ENCODE measurements at places on chromosomes 12 and 14. TPM values are rescaled to one million over a fixed set of nuclear protein-coding genes. Genes with fewer than 3 reads are reported as not detected.

The FGD4 gene
- total RNA-seq = 13.9 TPM

DNA sequence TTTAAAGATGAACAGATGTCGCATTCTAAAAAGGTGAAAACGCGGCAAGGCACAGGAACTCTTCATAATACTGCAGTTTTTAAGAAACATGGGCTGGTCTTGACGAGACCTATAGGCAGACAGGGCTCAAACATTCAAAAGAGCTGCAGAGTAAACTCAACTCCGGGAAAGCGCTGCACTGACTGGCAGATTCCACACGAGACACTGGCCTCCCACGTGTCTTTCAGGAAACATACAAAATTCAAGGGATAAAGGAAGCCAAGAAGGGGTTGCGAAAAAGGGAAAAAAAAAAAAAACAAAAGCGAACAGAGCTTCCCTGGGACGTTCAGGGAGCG is 614 bp upstream of the ARF6 start:
- DNase-seq = no peak

DNA sequence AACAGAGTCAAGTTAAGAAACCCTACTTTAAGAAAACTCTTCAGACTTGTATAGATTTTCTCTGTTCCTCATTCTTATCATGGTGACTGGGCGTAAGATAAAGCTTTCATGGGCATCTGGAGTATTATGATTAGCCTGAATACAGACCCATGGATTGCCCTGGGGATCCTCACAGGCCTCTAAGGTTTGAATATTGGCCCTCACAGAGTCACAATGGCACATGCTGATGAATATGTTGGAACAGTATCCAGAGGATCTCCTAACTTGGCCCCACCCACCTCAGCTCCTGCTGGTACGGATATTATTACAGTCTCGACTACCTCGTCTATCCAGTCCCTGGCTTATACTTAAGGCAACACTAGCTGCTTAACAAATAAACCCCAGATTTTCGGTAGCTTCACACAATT is 8.1 kb downstream of the OSBPL8 start:
- no peak for DNase-seq

DNA sequence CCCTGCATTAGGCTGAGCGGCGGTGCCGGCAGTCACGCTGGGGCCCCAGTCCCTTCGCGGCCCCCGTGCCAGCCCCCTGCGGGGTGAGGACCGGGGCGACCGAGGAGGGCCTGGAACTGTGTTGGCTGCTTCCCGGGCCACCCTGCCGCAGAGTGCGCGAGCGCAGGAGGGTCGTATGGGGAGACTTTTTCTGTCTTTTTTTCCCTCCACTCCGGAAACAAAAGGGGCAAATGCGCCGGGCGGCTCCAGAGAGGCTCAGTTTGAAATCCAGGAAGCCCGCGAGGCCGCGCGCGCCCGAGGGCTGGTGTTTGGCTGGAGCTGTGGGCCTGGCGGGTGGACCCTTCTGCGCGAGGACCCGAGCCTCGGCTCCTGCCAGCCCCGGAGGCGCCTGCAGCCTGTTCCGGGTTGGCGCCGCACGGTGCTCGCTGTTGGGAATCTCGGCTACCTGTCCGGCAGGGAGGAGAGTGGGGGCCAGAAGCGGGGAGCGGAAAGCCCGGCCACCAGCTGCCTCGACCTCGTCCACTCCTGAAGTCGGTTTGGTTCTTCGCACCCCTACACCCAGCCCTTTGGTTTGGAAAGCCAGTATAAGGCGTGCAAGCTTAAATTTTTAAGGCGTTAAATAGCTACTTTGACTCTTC is 638 bp downstream of the PLEKHG3 start:
- no peak for DNase-seq

- DNase-seq = no peak
These were observed 9.5 kb upstream of the CRADD start for GRCh38 chr12:93667672-93668071.

The TECPR2 gene
- total RNA-seq = 10.6 TPM

- DNase-seq = no peak
These were observed 7.1 kb downstream of the PGAM5 start for GRCh38 chr12:132717531-132718387.

DNA sequence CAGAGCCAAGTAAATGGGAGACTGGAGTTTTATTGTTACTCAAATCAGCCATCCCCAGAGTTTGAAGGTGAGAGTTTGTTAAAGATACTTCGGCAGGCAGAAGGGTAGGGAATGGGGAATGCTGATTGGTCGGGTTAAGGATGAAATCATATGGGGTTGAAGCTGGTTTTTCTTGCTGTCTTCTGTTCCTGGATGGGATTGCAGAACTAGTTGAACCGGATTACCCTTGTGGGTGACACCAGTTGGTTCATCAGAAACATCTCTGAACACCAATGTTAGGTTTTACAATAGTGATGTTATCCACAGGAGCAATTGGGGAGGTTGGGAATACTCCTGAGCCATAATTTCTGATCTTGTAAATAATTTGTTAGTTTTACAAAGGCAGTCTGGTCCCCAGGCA is 18.7 kb upstream of the SMCO2 start:
- peak; percentile 29 for DNase-seq

DNA sequence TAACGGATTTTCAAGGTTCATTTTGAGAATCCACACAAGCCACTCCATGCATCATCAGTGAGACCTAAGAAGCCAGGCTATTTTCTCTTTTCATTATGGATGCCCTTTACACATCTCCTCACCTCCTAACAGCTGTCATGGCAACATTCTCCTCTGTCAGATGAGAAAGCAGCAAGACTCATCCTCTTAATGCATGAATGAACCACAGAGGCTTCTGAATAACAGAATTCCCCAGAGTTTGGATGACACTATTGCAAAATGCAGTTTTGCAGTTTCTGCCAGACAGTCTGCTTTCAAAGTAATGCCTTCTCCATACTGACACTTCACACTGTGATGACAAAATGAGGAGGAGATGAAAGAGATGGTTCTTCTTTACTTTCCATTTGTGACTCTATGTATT is 286.7 kb upstream of the GRIP1 start:
- DNase-seq = no peak

DNA sequence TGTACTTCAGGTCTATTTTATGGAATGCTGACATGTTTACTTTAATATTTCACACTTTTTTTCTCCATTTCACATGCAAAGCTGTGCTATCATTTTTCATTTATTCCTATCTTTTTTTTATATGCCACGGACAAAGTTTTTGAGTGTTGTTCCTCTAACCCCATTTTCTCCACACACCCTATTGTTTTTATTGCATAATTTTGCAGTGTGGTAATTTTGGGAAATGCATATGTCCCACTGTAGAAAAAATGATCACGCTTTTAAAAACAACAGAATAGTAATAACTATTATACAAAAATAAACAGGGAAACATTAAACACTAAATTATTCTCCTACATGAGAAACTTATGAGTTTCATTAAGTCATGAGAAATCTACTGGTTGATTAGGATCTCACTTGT is 14.2 kb downstream of the ZFC3H1 start:
- DNase-seq = no peak

The IFNG gene
- total RNA-seq = not detected

The KICS2 gene
- 7.7 TPM for total RNA-seq

The GSG1 gene
- not detected for total RNA-seq

GRCh38 chr14:39229222-39229543 is 4.5 kb upstream of the MIA2 start:
- peak; percentile 61 for DNase-seq

DNA sequence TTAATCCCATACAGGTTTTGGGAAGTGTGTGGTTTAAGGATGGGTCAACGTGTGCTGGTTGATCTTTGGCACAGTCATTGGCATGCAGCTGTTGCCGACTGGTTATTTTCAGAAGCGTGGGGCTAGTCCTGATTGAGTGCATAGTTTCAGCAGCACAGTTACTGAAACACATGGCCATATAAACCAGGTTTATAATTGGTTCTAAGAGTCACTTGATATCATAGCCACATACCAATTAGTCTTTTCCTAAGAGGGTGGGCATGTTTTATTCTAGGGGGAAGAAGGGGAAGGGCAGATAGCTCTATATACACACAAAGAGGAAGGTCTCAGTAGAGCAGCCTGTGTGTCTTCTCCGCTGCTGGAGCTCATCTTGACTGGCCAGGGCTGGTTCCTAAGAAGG is 11.0 kb upstream of the RPS6KL1 start:
- DNase-seq = no peak
